ENCODE measurements at places on chromosomes 11 and 22.

- no peak for DNase-seq
Measured at GRCh38 chr11:95727620-95728019, 62.0 kb downstream of the FAM76B start.

- no peak for DNase-seq
Measured at GRCh38 chr11:71331631-71332030, 79.3 kb upstream of the SHANK2 start.

DNA sequence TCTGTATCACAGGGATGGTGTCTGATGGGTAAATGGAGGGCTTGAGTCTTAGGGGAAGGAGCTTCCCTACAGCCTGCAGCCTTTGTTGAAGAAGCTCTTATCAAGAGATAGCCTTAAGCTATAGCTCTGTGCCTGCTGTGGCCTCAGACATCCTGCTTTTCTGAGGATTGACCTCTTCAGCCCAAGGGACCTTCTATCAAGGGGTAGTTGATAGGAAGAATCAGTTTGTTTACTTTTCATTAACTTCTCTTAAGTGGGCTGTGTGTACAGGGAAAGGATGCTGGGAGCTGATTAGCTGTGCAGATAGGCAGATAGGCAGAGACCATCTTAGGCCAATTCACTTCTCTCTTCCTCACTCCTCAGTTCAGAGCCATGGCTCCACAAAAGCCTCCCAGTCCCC is 151.8 kb upstream of the CADM1 start:
- no peak for DNase-seq

GRCh38 chr22:46065691-46066454 is 84.5 kb upstream of the PPARA start:
- DNase-seq, result no peak

DNA sequence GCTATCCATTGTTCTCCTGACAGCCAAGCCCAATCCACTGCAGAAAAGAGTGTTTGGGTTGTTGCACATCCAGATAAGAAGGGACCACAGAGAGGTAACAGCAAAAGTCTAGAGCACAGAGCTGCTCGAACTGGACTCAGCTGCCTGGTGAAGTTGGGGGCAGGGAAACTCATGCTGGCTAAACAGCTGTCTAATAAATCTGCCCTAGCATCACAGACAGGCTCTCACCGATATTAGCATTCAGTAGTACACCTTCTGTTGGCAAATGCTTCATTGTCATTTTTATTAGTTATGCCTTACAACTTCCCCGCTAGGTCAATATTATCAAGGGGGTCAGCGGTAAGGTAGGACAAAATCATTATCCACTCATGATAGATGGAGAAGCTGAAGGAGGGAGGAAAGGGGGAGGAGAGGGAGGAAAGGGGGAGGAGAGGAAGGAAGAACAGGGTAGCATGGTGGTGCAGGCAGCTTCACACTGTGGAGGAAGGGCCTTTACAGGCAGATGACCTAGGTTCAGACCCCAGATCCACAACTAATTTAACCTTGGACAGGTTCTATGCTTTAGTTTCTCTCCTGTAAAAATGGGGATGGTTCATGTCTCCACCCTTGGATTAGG is 102.7 kb downstream of the LARGE1 start:
- no peak for DNase-seq

Measured in stimulated activated CD4-positive, alpha-beta T cell treated with anti-CD3 and anti-CD28 coated beads, Interleukin-15, amount 100 ng/mL, for 48 hours (primary cell).